ENCODE measurements at places on chromosomes 11 and 22. TPM values are rescaled to one million over a fixed set of nuclear protein-coding genes. Genes with fewer than 3 reads are reported as not detected.

TRIM68 gene
- 11.1 TPM for polyA plus RNA-seq

SCT gene
- polyA plus RNA-seq: not detected

TMEM151A gene
- polyA plus RNA-seq: not detected

FGF19 gene
- polyA plus RNA-seq: not detected

KCTD14 gene
- polyA plus RNA-seq: 0.13 TPM

GRIA4 gene
- polyA plus RNA-seq: not detected

VSIG2 gene
- polyA plus RNA-seq: 0.44 TPM

FXYD6 gene
- polyA plus RNA-seq: not detected

MAPK8IP1 gene
- not detected for polyA plus RNA-seq

MAPK8IP2 gene
- polyA plus RNA-seq: not detected

HINFP gene
- polyA plus RNA-seq: 7.3 TPM

FOSL1 gene
- 0.22 TPM for polyA plus RNA-seq

OR52H1 gene
- polyA plus RNA-seq: not detected

CALCA gene
- not detected for polyA plus RNA-seq

GPR83 gene
- polyA plus RNA-seq: not detected

All from naive thymus-derived CD8-positive, alpha-beta T cell (primary cell).